ENCODE measurements at places on chromosomes 7 and 10.

DNA sequence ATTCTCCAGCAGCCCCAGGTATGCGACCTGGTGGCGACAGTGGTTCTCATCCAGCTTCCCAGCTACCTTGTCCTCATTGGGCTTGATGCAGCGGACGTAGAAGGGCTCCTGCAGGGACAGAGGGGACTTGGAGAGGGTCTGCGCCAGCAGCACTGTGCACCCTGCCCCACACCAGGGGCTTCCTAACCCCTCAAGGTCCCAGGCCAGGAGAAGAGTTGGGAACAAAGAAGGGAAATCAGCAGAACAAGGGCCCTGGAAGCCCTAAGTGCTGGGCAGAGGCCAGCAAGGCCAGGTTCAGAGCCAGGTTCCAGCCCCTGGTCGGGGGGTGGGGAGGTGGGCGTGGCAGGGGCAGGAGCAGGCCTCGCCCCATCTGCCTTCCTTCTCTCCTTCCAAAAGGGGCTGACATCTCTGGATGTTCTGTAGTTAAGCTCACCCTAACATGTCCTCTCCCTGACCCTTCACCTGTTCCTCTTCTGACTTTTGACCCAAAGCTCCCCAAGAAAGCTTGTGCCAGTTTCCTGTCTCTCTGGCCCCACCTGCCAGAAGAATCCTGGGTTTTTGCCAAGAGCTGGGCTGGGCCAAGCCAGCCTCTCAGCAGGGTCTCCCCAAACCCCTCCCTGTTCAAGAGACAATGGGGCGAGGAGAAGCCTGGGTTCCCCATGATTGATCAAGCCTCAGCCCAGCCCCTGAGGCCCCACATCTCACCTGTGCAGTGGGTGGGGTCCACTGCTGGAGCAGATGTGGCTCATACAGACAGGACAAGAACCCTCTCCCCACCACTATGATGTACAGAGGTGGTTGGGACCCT, 11.9 kb downstream of the MYO1G start:
- no peak for DNase-seq

DNA sequence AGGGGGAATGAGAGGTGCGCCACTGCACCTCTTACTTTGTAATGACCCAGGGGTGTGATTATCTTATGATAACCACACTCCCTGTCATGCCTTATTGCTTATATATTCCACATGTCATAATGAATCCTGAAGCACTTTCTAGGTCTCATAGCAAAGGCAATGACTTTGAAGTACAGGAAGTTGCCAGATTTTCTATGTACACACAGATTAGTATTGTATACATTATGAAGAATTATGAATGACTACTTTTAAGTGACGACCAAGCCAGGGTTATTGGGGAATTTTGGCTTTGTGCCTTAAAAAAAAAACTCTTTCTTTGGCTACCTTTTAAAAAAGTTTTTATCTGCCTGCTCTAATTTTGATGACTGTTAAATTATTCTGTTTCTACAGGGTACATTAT, 269.6 kb downstream of the MDFIC start:
- DNase-seq, result no peak

DNA sequence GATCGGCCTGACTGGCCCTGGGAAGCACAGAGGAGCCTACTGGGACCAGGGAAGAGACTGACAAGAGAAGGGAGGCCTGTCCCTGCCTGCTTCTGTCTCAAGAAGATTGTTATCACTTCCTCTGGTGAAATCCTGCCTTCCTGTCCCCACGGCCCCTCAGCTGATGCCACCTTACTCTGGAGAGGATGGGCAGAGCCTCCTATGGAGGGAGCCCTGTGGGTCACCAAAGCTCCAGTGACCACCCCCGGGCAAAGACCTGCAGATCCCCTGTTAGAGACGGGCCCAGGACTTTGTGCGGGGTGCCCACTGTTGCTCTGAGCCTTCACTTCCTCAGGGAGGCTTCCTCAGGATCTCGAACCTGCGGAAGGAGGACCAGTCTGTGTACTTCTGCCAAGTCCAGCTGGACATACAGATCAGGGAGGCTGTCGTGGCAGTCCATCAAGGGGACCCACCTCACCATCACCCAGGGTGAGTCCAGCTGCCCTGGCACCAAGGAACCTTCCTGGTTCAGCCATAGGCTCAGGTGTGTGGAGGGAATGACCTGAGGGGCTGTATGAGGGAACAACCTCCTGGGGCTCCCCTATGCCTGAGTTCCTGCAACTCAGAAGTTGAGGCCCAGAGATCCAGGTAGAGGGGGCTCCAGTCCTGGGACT, 1.4 kb upstream of the PILRB start:
- no peak for DNase-seq

- no peak for DNase-seq
These were observed 50.9 kb upstream of the A1CF start for GRCh38 chr10:50936335-50936734.

DNA sequence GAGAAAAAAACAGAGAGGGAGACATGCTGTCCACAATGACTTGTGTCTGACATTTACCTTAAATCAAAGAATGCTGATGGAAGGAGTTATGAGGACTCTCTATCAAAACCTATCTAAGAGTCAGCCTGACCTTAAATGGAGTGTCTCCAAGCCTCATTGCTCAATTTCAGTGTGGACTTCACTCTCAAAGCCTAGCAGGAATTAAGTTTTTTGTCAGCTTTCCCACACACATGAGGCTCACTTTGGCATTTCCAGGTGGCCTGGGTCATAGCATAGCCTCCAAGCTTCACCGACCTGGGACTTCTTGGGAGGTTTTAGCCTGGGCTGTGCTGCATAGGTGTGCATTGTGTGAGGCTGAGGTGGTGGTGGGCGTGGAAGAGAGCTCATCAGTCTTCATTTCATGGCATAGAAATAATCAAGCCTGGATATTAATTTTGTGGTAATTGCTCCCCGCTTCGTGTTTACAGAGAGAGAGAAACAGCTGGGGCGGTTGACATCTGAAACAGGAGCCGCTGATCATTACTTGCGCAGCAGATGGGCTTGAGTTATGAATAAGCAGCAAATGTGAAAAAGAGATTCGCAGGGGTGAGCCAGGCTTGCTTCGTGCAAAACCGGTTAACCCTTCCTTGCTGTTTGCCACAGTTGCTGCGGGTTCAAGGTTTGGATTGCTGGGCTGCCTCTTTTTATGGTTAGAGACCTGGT, 647.8 kb downstream of the INHBA start:
- DNase-seq, result no peak

DNA sequence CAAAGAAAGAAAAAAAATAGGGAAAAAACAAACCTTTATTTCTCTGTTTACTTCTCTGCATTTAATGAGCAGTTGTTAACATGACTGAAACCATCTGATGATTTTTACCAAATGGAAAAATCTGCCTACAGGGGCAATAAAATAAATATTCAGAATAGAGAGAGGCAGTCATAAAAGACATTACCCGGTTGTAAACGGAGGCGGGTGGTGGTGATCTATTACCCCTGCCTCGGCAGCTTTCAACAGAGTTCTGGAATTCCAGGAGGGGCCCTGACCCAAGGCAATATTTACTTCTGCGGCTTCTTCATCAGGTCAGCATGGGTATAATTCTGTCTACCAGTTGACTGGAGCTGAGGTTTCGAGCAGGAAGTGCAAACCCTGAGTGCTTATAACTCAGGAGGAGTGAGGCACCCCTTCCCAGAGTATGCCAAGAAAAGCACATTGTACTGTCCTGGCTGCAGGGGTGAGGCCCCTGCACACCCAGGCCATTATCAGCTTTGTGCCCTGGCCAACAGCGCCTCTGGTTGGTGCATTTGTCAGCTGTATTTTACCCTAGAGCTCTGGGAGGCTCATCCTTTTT, 8.2 kb upstream of the CXCL12 start:
- DNase-seq, result no peak

DNA sequence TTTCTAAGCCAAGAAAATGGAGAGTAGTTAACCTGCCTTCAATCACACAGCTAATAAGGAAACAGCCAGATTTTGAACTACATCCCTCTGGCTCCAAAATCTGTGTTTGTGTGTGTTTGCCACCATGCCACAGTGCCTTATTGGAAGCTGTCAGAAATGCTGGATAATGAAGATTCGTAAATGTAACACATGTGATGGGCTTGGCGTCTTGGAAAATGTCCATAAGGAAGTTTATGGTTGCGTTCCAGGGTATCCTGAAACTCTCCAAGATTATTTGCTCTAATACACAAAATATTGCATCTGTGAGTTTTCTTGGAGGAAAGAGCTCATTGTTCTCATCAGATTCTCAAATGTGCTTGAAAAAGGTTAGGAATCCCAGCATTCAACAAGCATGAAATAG, 22.7 kb downstream of the MYOF start:
- no peak for DNase-seq

DNA sequence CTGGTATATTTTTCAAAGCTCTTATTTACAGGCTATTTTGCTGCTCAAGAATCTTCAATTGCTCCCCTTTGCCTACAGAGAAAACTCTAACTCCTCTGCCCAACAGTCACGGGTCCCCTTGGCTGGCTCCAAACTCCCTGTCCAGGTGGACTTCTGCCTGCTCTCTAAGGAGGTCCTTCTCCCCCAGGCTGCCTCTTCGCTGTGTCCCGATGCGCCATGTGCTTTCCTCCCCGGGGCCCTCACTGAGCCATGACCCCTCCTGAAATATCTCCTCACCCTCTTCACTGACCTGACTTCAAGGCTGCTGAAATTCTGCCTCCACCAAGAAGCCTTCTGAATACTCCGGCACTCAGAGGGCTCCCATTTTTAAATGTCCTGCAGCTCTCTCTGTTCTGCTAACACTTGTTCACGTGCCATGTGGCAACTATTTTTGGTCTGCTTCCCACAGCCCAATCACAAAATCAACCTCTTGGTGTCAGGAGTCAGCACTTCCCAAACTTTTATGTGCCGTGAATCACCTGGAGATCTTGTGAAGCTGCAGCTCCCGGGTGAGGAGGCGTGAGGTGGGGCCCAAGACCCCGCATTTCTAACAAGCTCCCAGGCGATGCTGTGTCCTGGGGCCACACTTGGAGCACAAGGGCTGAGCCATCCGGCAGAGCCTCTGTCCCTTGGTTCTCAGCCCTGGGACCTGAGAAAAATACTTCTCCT, 85.7 kb upstream of the COL13A1 start:
- DNase-seq, result no peak

GRCh38 chr7:55099821-55100543, 81.2 kb downstream of the EGFR start:
- DNase-seq, result no peak

DNA sequence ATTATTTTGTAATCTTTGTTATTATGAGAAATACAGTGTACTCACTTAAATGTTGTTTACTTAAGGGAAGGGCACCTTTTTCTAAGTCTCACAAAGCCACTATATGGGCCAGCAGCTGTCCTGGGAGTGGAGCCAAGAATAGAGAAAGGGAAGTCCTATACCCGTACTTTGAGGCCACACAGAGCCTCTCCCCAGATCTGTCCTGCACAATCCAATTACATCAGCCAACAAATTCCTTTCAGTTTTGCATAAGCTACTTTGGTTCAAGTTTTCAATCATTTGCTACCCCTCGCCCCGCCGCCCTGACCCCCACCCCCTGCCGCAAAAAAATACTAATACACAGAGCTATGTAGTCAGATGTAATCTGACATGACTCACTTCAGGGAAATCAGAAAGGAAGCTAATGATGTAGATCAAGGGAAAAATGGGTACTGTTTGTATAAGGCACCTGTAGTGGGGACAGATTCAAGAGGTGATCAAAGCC, 297.4 kb upstream of the NEBL start:
- no peak for DNase-seq

- DNase-seq, result no peak
These were observed 21.3 kb upstream of the IFIT2 start for GRCh38 chr10:89280508-89280907.

- no peak for DNase-seq
These were observed 178.5 kb downstream of the KCNMA1 start for GRCh38 chr10:77458986-77459590.

DNA sequence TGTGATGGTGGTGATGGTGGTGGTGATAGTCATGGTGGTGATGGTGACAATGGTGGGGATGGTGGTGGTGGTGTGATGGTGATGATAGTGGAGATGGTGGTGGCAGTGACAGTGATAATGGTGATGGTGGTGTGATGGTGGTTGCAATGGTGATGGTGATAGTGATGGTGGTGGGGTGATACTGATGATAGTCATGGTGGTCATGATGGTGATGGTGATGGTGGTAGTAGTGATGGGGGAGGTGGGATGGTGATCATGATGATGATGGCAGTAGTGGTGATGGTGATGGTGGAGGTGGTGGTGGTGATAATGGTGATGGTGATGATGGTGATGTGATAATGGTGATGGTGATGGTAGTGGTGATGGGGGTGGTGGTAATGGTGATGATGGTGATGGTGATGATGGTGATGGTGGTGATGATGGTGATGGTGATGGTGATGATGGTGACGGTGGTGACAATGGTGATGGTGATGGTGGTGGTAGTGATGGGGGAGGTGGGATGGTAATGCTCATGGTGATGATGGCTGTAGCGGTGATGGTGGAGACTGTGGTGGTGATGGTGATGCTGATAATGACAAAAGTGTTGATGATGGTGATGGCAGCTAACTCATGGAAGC, 4.7 kb upstream of the PWWP2B start:
- DNase-seq, result no peak

DNA sequence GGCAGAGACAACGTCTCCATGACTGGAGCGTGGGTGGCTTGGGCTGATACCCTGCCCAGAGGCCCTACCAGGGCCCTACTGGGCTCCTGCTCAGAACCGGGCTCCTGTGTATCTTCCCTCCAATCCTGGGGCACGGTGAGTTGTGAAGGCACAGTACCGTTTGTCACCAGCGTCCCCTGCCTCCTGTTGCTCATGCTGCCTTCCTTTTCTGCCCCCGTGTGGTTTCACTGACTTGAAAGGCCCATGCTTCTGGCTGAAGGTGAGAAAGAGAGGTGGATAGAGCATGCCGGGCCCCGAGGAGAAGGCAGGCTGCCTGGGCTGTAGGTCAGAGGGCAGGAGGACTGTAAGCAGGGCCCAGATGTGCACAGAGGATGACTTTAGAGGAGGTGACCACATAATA, 9.1 kb upstream of the DMBT1 start:
- DNase-seq, result peak; percentile 38

GRCh38 chr10:30786131-30786530, 156.6 kb upstream of the LYZL2 start:
- DNase-seq, result no peak

DNA sequence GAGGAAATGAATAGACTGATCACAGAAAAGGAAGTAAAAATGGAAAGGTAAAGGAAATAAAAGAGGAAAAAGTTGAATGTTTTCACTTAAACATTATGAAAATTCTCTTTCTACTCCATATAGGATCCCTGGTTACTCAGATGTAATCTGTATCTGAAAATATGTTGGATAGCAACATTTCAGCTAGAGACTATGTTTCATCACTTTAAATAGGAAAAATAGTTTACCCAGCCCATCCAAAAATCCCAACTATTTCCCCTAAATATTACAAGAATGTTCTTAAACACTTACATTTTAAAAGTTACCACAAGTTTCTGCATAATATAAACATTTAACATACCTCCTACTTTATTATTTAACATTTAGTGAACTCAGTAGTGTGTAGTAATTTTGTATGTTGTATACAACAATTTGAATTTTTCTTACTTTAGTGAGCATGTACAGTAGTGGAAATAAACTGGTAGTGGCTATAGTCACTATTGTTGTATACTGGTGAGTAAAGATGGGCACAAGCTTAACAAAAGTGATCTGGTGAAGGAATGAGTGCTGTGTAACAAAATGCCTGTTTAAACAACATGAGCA, 27.1 kb downstream of the SLF2 start:
- no peak for DNase-seq

GRCh38 chr7:8536431-8536830, 103.0 kb downstream of the NXPH1 start:
- no peak for DNase-seq
